Stimulated activated CD8-positive, alpha-beta memory T cell treated with anti-CD3 and anti-CD28 coated beads, Interleukin-4, amount 100 ng/mL, for 1 hour (primary cell): ENCODE measurements at places on chromosomes 2 and 18.

DNA sequence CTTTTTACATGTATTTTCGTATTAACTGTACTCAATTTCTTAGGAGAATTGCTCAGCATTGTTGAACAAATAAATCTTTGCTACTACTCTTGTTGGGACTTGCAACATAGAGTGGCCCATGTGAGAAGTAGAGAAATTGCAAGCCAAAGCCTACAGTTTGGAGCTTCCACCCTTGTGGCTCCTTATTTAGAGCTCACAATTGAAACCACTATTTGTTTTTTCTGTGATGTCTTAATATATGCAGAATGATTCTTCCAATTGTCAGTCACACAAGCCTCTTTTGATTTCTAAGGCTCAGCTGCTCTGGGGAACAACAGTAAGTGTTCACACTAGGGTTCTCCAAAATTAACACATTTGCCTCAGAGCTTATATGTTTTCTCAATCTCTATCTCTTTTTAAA is 60.2 kb upstream of the GALNT13 start:
- DNase-seq = no peak

- no peak for DNase-seq
Observed at GRCh38 chr18:63177919-63178821, 141.4 kb downstream of the BCL2 start.

DNA sequence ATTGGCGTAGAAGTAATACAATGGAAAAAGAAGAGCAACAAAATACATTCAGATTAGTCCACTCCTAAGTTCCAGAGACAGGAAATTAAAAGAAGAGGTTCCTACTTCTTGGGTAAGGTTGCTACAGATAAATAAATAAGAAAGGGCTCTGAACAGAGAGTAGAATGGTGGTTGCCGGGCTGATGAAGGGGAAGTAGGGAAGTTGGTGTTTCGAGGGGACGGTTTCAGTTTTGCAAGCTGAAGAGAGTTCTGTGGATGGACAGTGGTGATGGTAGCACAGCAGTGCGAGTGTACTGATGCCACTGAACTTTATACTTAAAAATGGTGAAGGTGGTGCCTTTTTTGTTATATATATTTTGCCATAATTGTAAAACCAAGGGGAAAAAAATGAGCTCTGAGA is 48.2 kb downstream of the CABYR start:
- DNase-seq = no peak

DNA sequence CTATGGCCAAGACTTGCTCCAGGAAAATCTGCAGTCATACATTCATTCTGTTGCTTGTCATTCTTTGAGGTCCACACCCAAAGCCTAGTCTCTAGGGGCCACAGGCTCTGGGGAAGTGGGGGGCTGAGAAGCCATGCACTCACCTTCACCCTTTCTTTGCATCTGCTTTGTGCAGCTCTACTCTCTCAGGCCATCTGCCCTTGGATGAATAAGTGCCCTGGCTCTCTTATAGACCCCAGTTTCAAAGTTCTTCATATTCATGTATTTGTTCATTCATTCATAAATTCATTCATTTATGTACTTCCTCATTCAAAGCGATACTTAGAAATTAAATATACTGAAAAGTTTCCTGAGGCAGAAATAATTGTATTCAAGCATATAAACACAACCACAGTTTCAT is 130.3 kb upstream of the FAM98A start:
- DNase-seq = no peak

DNA sequence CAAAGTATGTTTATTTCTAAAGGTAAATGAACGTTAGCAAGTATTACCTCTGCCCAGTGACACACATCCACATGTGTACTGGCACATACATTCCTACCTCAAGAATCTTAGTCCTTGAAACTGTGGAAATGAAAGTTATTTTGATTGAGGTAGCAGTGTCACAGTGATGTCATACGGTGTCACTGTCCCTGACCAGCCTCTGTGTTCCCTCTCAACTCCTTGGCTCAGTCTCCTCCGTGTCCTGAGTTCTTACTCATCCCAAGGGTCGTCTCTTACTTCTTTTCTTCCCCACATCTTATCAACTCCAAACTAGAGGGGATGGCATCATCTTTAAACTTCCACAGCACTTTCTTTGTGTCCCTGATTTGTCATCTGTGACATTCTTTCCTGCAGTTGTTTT is 3.3 kb downstream of the NCK2 start:
- DNase-seq = no peak

GRCh38 chr2:85309699-85310321 is 18.0 kb downstream of the TGOLN2 start:
- no peak for DNase-seq

GRCh38 chr2:199682001-199682400 is 169.0 kb downstream of the FTCDNL1 start:
- DNase-seq = no peak

- DNase-seq = no peak
Observed at GRCh38 chr2:26178746-26179436, 6.0 kb downstream of the GAREM2 start.

DNA sequence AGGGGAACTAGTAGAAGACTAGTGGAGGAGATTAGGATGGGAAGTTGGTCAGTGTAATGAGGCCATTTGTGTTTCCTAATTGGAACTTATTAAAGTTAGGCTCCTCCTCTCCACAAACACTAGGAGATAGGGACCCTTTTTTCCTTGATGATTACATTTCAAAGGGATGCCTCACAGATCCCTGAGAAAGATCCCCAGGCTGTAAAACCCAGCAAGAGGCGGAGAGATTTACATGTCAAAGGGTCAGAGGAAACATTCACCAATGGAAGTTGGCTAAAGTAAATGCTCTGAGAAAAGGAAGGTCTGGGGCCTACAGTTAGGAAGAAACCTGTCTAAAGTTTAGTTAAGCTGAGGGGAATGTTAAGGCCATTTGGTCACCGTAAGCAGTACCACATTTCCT is 1.4 kb upstream of the CCDC85A start:
- no peak for DNase-seq

GRCh38 chr2:23669413-23670244 is 257.3 kb downstream of the ATAD2B start:
- no peak for DNase-seq

GRCh38 chr18:62717169-62717924 is 2.0 kb downstream of the PHLPP1 start:
- no peak for DNase-seq

DNA sequence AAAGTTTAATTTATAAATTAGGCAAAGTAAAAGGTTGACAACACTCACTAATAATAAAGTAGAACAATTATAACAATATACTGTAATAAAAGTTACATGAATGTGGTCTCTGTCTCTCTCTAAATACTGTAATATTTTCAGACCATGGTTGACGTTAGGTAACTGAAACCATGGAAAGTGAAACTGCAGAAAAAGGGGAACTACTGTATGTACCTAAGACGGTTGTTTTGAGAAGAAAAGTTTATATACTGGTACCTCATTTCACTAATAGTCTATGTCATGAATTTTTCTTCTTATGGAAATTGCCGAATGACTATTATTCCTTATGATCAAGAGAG is 166.7 kb upstream of the ZNF521 start:
- DNase-seq = no peak

DNA sequence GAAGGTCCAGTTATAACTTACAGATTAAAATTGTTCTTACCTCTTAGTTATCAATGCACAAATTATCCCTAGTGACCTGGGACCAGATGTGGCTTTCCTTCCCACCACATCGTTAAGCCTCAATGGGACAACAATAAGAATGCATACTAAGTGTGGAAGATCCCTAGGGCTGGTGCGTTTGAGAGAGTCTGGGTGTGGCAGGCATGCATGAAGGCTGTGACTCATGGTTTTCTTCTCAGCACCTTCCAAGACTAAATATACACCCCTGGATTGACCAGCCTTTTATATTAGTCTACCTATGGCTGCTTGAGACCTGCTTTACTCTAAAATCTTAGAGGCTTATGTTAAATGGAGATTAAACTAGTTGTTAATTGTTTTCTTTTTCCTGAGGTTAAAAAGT is 261.7 kb upstream of the SLC14A2 start:
- no peak for DNase-seq

DNA sequence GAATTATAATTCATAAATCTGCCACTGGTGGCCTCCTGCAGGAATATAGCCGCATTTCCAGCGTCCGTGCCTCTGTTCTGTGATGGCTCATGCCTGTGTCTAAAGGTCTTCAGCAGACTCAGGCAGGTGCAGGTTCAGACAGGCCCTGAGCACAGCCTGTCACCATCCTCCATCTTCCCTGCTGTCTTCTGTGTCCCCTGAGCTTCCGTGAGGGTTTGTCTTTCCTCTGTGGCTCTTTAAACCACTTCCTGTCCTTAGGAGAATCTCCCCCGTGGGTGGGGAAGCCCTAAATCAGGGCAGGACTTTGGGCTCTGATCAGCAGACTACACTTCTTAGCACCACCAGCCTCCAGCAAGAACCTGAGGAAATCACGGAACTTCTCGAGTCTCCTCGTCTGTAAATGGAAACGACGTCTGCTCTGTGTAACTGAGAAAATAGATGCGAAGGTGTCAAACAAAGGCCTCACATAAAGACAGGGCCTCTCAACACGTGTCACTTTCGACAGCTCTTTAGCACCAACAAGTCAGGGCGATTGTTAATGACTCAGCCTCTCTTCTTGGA is 24.1 kb upstream of the NFATC1 start:
- no peak for DNase-seq

- no peak for DNase-seq
Observed at GRCh38 chr2:126792993-126793392, 105.7 kb upstream of the TEX51 start.
